Esophagus muscularis mucosa (tissue), 4 donors: ENCODE measurements at places on chromosomes 6 and 20. TPM values are rescaled to one million over a fixed set of nuclear protein-coding genes. Genes with fewer than 3 reads are reported as not detected.

DNA sequence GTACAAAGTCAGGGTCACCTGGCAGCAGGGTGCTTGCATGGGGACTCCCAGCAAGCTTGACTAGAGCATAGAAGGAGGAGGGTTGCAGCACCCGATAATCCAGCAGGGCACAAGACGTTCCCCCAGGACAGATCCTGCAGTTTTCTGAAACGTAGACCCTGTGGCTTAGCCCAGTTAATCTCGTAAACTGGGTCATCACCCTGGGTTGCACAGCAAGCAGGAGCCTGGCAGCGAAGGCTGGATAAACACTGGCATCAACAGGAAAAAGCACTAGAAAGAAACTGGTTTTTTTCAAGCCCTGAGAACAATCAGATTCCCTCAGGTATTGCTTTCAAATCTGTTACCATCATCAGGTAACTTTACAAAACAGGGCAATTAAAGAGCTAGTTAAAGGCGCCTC, 92.6 kb downstream of the PDE7B start:
- H3K4me1 ChIP-seq = peaks cover 5% of the 10 kb centered on the region
- no peak for DNase-seq
- H3K27ac ChIP-seq = no peak overlapping the region

DNA sequence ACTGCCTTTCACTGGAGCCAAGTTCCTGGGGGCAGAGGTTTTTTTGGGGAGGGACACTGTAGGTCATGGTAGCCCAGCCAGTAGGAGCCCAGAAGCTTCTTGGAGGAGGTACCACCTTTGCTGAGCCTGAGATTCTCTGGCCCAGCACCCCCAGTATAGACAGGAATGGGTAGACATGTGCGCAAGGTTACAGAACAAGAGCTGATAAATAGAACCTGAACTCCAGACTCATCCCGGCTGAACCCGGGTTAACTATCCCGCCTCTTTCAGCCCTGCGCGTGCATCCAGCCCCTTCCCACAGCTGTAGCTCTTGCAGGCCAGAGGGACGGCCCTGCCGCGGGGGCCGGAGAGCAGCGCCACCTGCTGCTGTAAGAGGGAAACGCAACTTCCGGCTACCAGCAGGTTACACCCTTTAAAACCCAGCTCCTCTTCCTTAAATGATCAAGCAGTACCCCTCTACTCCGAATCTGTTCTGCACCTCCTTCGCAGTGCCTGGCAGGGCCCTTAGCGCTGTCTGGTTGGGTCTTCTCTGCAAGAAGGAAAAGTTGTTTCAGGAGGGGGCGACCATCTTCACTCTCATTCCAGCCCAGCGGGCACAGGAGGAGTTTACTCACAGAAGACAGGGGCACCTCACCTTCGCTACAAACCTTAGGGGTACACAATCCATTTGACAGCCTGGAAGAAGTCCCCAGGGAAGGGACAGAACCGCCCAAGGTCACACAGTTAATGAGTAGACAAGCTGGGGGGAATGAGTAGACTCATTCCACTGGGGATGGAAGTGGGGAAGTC, 7.5 kb downstream of the SRXN1 start:
- peaks cover 29% of the 10 kb centered on the region for H3K4me1 ChIP-seq
- no peak overlapping the region for H3K4me3 ChIP-seq
- H3K27me3 ChIP-seq = peaks cover 24% of the 10 kb centered on the region
- H3K27ac ChIP-seq = no peak overlapping the region
- DNase-seq = no peak

DNA sequence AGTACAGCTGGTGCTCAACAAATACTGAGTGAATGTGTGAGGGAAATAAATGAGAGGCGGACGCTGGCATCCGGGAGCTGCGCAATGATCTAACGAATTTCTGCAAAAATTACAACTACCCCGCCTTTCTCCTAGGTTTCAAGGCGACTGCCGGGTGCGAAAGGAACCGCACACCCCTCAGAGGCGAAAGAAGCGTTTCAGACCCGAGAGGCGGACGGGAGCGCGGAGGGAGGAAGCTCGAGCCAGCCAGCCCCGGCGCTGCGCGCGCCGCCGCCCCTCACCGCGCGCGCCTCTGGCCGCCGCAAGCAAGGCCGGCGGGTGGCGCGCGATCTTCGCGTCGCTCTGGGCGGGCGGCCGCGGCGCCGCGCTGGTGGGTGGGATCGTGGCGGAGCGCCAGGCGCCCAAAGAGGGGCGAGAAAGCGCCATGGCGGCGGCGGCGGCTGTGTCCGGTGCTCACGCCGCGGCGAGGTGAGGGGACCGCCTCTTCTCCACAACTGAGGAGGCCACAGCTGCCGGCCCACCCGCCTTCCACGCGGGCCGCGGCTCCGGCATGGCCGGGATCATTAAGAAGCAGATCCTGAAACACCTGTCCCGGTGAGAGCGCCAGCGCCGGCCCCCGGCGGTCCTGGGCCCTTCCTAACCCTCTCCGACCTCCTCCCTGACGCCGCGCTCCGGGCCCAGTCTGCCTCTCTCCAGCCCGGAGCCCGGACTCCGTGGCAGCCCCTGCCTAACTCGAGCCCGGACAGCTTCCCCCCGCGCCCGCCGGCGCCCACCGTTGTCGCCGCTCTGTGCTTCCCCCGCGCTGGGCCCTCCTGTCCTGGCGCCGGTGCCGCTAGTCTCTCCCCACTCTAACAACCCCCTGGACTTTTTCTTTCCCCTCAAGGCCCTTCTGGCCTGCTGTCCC, at the start of gene BLTP3A:
Gene BLTP3A (plus strand): TSS at position 383 of the 904 bp plus-strand sequence. CDS start 168 bp downstream, at position 551.
- no peaks in the 10 kb centered on the region for H3K36me3 ChIP-seq
- peak; percentile 92 for DNase-seq
- peaks cover 19% of the 10 kb centered on the region for H3K4me1 ChIP-seq
- H3K27me3 ChIP-seq = no peaks in the 10 kb centered on the region
- peak within 1 kb of the TSS; percentile 94 for H3K27ac ChIP-seq

MYB gene
- total RNA-seq = 0.29 TPM

DNA sequence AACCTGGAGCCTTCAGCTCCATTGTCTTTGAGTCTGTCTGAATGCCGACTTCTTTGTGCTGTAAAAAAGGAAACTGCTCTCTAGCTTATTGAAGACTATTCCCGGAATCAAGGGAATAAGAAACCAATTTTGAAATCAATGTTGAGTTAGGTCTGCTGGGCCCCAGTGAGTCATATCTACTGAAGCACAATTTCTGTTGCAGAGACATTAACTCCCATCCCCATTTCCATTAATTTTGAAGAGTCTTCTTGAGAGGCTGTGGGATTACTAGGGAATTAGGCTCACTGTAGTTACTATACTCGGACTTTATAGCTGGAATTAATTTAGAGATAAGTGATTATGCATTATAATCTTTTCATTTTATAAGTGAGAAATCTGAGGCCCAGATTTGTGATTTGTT, 116.7 kb downstream of the SLC35F1 start:
- no peaks in the 10 kb centered on the region for H3K4me1 ChIP-seq
- no peaks in the 10 kb centered on the region for H3K36me3 ChIP-seq
- H3K4me3 ChIP-seq = no peak overlapping the region
- no peaks in the 10 kb centered on the region for H3K27me3 ChIP-seq
- H3K27ac ChIP-seq = no peak overlapping the region

DNA sequence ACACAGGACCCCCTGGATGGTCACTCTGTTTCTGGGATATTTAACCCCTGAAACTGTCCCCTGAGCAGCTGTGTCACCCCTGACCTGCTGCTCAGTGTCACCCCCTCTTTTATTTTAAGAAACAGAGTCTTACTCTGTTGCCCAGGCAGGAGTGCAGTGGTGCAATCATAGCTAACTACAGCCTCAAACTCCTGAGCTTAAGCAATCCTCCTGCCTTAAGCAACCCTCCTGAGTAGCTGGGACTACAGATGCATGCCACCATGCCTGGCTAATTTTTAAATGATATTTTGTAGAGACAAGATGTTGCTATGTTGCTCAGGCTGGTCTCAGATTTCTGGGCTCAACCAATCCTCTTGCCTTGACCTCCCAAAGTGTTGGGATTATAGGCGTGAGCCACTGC, 21.5 kb upstream of the GTSF1L start:
- H3K4me3 ChIP-seq = no peak overlapping the region
- H3K36me3 ChIP-seq = no peaks in the 10 kb centered on the region
- H3K27me3 ChIP-seq = peaks cover 28% of the 10 kb centered on the region
- no peak overlapping the region for H3K27ac ChIP-seq
- H3K4me1 ChIP-seq = peaks cover 6% of the 10 kb centered on the region

DNA sequence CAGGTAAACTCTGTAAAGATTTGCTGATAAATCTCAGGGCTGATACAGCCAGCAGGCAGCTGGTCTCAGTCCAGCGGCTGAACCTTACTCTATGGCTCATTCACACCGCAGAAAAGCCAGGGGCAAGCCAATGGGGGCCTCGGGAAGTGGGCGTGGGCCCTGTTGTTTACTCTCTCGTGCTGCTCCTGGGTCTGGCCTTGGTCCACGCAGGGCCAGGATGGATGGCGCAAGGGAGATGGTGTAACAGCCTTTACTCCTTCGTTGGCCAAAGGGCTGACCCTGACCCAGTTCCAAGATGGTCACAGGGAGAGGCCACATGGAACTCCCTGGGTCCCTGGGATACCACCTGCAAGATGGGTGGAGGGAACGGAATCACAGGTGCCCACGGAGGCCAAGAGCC, 16.2 kb downstream of the KCNK17 start:
- peaks cover 10% of the 10 kb centered on the region for H3K4me1 ChIP-seq
- H3K4me3 ChIP-seq = no peak overlapping the region
- H3K27ac ChIP-seq = no peak overlapping the region
- DNase-seq = no peak
- no peaks in the 10 kb centered on the region for H3K27me3 ChIP-seq

- H3K27me3 ChIP-seq = no peaks in the 10 kb centered on the region
- H3K36me3 ChIP-seq = peaks cover 77% of the 10 kb centered on the region
- peaks cover 81% of the 10 kb centered on the region for H3K4me1 ChIP-seq
- no peak overlapping the region for H3K4me3 ChIP-seq
- no peak for DNase-seq
Measured at GRCh38 chr6:35086282-35086632, 54.9 kb downstream of the TCP11 start.

- DNase-seq = no peak
- no peaks in the 10 kb centered on the region for H3K27me3 ChIP-seq
- H3K4me1 ChIP-seq = no peaks in the 10 kb centered on the region
- H3K27ac ChIP-seq = no peak overlapping the region
- no peak overlapping the region for H3K4me3 ChIP-seq
- H3K36me3 ChIP-seq = no peaks in the 10 kb centered on the region
Measured at GRCh38 chr6:22106451-22106850, 190.4 kb downstream of the PRL start.

MYLIP gene
- 33.5 TPM for total RNA-seq

STMND1 gene
- not detected for total RNA-seq

NKAIN2 gene
- total RNA-seq = not detected

DHX35 gene
- total RNA-seq = 31.7 TPM

GRCh38 chr6:105626295-105627158, 223.6 kb upstream of the PREP start:
- no peaks in the 10 kb centered on the region for H3K36me3 ChIP-seq
- no peak for DNase-seq
- H3K27me3 ChIP-seq = no peaks in the 10 kb centered on the region
- H3K4me1 ChIP-seq = no peaks in the 10 kb centered on the region

GRCh38 chr6:71239694-71240093, 48.9 kb upstream of the OGFRL1 start:
- H3K36me3 ChIP-seq = no peaks in the 10 kb centered on the region
- no peaks in the 10 kb centered on the region for H3K4me1 ChIP-seq
- DNase-seq = no peak
- no peaks in the 10 kb centered on the region for H3K27me3 ChIP-seq
- no peak overlapping the region for H3K4me3 ChIP-seq

- peaks cover 19% of the 10 kb centered on the region for H3K4me1 ChIP-seq
- no peaks in the 10 kb centered on the region for H3K27me3 ChIP-seq
- no peak for DNase-seq
Measured at GRCh38 chr20:8255945-8256632, 124.0 kb downstream of the PLCB1 start.

- H3K27ac ChIP-seq = no peak overlapping the region
- DNase-seq = no peak
Measured at GRCh38 chr6:104799134-104799657, 60.5 kb downstream of the HACE1 start.

GRCh38 chr6:85669735-85670194, 27.1 kb upstream of the SYNCRIP start:
- no peaks in the 10 kb centered on the region for H3K27me3 ChIP-seq
- peaks cover 36% of the 10 kb centered on the region for H3K4me1 ChIP-seq
- H3K36me3 ChIP-seq = peaks cover 18% of the 10 kb centered on the region
- no peak overlapping the region for H3K4me3 ChIP-seq
- DNase-seq = no peak
- H3K27ac ChIP-seq = no peak overlapping the region

- H3K36me3 ChIP-seq = no peaks in the 10 kb centered on the region
- no peak overlapping the region for H3K4me3 ChIP-seq
- H3K4me1 ChIP-seq = no peaks in the 10 kb centered on the region
- no peaks in the 10 kb centered on the region for H3K27me3 ChIP-seq
- no peak for DNase-seq
Measured at GRCh38 chr20:7240490-7240889, 473.0 kb downstream of the BMP2 start.

TLDC2 gene
- 0.34 TPM for total RNA-seq

OLIG3 gene
- total RNA-seq = not detected

TRAPPC3L gene
- total RNA-seq = 0.42 TPM
